Esophagus squamous epithelium (tissue), 5 donors: ENCODE measurements at places on chromosomes 11 and 22.

DNA sequence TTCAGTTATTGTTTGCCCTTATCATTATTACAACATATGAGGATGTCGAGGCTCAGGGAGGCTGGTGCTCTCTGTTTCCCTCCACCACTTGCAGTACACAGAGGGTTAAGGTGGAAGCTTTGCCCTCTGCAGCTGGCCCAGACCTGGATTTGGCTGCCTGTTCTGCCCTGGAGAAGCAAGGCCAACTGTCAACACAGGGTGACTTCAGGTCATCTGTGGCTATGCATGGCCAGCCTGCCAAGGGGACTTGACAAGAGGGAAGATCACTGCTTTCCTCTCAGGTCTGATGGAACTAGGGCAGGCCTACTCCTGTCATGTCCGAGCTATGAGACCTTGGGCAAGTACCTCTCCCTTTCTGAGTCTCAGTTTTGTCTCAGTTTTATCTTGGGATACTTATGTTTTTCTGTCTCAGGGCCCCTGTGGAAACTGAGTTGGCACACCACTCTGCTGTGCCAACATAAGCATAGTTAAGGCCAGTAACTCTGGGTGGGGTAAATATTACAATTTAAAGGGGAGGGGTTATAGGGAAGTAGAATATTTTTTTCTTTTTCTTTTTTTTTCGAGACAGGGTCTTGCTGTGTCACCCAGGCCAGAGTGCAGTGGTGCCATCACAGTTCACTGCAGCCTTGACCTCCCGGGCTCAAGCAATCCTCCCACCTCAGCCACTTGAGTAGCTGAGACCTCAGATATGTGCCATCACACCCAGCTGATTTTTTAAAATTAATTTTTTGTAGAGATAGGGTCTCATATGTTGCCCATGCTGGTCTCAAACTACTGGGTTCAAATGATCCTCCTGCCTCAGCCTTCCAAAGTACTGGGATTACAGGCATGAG, 2.4 kb upstream of the THRSP start:
- no peak for DNase-seq

GRCh38 chr11:134150195-134150903, 73.4 kb downstream of the NCAPD3 start:
- no peak for DNase-seq

GRCh38 chr11:115926138-115926537, 421.9 kb upstream of the CADM1 start:
- DNase-seq: no peak

GRCh38 chr22:38700270-38700788, 414 bp downstream of the JOSD1 start:
- no peak for DNase-seq

DNA sequence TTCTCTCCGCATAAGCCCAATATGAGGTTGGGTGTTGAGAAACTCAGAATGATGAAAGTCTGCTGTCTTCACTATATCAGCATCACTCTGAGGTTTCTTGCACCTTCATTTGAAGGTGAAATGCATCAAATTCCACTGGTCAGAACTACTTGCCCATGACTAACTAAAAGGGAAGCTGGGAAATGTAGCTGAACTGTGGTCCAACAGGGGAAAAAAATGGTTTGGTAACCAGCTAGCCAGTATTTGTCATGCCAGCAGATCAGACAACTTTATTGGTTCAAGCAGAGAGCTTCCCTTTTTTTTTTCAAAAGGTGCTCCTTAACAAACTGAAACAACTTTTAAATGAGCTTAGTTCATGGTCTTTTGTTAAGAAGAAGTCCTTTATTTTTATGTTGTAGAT, 14.2 kb upstream of the PIK3C2A start:
- no peak for DNase-seq

GRCh38 chr11:10807493-10808234, 1.1 kb downstream of the EIF4G2 start:
- DNase-seq: peak; percentile 16

DNA sequence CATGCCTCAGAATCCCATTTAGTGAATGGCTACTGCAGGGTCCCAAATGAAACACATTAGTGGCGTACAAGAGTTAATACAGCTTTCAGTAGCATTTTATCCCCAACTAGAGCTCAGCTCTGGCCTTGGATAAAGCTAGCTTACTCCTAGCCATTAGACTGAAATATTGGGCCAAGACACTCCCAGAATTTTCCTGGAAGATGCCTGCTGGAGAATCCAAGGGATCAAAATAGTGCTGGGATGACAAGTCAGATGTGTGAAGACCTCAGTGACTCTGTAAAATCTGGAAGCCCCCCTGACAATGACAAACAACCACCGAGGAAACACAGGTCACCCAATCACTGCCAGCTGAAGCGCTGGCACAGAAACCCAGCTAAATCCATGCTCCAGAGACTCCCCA, 303.1 kb upstream of the SORL1-AS1 start:
- DNase-seq: no peak

GRCh38 chr11:125176866-125177265, 12.3 kb downstream of the PKNOX2 start:
- no peak for DNase-seq

DNA sequence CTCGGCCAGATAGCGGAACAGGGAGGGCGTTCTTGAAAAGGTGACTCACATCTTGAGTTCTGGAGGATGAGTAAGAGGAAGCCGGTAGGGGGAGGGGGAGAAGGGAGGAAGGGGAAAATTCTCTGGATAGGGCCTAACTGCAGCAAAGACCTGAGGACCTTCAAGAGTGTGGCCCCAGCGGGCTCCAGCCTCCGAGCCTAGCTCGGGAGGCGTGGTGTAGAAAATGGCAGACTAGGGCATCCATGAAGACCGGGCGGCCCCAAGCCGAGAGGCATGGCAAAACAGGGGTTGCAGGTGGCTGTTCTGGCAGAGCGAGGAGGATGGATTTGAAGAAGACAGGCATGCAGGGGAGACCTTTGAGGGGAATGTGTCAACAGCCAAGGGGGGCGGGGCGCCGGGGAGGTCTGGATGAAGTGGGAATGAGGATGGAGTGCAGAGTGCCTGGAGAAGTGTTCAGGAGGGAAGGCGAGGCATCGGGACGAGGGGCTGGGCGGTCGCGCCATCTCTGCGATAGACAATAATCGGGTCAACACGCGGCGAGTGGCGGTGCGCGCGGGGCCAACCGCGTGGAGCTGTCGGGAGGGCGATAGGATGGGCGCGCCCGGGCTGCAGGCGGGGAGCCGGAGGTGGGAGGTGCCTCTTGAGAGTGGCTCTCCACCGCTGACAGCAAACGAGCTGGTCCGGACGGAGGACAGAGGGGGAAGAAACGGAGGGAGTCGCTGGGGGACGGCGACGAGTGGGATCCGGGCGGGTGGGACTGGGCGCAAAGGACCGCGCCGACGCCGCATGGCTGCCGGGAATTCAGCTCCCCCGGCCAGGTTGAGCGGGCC, 40.0 kb upstream of the CREB3L1 start:
- DNase-seq: no peak

- no peak for DNase-seq
These were observed 12.0 kb downstream of the RELA start for GRCh38 chr11:65650547-65651338.

- DNase-seq: no peak
These were observed 109.5 kb downstream of the TEAD1 start for GRCh38 chr11:12783765-12784164.

DNA sequence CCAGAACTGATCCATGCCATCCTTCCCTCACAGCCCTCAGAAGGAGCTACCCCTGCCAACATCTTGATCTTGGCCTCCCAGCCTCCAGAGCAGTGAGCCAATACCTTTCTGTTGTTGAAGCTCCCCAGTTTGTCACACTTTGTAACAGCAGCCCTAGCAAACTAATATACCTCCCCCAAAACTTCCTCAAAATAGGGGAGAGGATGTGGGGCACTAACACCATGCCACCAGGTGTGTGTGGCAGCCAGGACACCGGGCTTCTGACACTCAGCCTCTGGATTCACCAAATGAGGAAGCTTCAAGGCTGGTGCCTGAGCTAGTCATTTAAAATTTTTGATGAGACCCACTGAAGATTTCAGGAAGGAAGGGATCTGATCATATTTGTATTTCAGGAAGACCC, 84.9 kb downstream of the CSNK2A3 start:
- no peak for DNase-seq

DNA sequence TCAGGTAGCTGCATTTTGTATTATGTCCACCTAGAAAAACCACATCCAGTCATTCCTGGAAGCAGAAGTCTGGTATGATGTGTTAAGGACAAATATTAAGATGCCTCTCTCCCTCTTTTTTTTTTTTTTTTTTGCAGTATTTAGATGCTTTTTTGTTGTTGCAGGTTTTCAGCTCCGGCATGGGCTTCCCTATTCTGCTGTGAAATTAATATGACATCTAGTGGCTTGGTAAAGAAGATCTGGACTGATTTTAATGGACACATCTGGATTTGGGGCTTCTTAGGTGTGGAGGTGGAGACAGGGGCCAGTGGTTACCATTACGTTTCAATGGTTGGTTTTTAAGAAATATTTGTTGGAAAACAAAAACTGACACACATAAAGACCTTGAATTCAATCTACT, 47.5 kb upstream of the RASSF10 start:
- DNase-seq: no peak

- DNase-seq: no peak
These were observed 42.6 kb downstream of the SLN start for GRCh38 chr11:107669191-107669740.

DNA sequence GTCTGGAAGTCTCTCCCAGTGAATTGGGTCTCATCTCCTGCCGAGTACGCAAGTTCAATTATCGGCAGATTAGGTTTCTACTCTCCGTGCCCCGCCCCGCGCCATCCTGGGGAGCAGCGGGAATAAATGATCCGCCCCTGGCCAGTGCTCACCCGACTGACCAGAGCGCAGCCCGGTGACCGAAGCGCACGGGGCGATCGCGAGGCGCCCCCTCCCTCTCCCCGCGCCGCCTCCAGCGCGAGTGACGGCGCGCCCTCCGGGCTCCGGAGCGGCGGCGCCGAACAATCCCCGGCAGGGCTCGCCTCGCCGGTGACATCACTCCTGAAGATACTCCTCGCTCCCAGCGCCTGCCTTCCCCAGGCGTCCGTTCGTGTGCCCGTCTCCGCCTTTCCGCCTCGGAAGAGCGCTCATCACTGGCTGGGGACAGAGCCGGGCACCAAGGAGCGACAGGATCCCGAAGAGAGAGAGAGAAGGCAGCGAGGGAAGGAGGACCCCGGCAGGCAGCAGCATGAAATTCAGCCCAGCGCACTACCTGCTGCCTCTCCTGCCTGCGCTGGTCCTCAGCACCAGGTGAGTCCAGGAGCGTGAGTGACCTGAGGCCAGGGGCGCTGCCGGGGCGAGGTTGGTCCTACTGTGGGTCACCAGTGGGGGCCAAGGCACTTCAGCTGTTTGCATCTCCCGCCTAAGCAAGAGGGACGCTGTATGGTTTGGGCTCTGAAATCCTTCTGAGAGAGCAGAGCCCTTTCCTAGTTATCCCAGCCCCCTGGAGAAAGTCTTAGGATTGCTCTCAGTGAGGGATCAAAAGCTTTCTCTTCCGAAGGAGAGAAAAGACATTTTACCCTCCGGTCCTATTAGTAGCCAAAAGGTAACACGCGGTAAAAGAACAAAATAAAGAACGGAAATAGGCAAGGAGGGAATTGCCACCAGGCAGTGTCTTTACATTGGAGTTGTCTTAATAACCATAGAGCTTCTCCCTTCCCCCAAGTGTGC, at the start of gene LUZP2:
Gene LUZP2 (plus strand): TSS at position 318 of the 990 bp plus-strand sequence.
- DNase-seq: no peak

DNA sequence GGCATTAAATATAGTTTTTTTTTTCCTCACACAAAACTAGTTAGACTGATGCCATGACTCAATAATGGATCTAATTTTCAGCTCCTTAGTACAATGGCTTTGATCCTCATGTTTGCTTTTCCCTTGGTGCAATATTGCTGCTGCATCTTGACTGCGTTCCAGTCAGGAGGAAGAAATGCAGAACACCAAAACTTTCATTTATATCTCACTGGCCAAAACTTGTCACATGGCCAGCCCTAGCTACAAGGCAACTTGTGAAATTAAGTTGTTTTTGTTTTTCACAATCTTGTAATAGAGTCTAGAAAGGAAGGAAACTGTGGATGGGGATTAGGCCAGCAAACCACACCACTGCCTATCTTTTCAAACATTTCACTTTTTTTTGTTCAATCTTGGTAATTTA, 36.7 kb downstream of the SMC1B start:
- DNase-seq: no peak

DNA sequence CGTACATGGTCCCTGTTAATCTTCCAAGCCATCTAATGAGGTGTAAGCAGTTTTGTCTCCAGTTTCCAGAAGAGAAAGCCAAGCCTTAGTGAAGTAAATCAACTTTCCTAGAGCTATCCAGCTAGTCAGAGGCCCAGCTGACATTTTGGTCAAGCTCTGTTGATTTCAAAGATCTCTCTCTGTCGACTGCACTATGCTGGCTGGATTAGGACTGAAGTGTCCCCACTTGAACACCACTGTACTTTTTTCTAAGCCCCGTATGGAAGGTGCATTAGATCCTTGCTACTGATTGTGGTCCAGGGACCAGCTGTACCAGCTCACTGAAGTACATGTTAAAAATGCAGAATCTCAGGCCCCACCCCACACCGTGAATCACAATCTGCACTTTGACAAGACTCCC, 176.5 kb upstream of the NAV2 start:
- no peak for DNase-seq

GRCh38 chr11:68408512-68408911, 52.0 kb upstream of the PPP6R3 start:
- no peak for DNase-seq

- DNase-seq: no peak
These were observed 553 bp upstream of the USP47 start for GRCh38 chr11:11841116-11841722.

GRCh38 chr22:43094085-43094484, 4.9 kb upstream of the TTLL1 start:
- DNase-seq: no peak

DNA sequence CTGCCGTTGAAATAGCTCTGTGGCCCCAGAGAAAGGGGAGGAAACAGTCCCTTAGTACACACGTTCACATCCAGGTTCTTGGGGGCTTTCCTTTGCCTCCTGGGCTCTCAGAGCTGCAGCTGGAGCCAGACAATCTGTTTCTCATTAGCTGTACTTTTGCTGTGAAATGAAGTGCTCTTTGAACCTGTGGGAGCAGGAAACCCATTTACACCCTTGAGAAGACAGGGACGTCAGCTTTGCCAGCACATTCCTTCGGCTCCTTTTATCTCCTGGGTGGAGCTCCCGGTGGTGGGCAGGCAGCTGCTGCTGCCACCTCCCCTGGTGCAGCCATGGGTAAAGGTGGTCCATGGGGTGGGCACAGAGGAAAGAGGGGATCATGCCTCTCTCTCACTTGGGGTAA, 80.6 kb upstream of the TIMP3 start:
- no peak for DNase-seq

GRCh38 chr11:28757725-28758515, 649.7 kb downstream of the METTL15 start:
- DNase-seq: no peak

- no peak for DNase-seq
These were observed 222.2 kb upstream of the TENM4 start for GRCh38 chr11:79663017-79663416.

DNA sequence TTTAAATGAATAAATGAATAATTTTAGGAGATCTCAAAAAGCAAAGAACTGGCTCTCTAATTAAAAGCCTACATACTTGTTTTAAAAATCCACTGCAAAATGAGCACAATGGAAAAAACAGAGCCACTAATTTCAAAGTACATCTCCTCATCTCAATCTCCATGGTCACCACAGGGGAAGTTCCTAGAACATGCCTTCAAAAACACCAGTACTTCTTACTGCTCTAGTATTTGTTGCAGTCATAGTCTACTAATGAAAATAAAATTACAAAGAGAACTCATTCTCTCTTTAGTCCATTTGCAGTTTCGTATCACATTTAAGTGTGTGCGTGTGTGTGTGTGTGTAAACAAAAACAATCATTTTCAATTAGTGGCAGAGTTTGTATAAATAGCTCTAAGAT, 54.0 kb downstream of the PIK3C2A start:
- DNase-seq: no peak

GRCh38 chr11:129998905-129999304, 3.7 kb downstream of the PRDM10 start:
- no peak for DNase-seq
